ENCODE measurements at places on chromosomes 6 and 20.

GRCh38 chr6:170212051-170212756 lies 78.7 kb downstream of the DLL1 start:
- no peak for DNase-seq

DNA sequence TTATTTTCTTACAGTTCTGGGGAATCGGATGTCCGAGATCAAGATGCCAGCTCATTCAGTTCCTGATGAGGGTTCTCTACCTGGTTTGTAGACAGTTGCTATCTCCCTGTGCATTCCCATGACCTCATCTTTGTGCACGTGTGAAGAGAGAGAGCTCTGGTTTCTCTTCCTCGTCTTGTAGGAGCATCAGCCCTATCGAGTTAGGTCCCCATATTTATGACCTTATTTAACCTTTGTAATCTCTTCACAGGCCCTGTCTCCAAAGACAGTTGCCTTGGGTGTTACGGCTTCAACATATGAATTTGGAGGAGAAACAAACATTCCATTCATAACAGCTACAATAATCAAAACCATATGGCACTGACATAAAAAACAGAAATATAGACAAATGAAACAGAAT lies 455.3 kb downstream of the HACE1 start:
- DNase-seq = no peak

DNA sequence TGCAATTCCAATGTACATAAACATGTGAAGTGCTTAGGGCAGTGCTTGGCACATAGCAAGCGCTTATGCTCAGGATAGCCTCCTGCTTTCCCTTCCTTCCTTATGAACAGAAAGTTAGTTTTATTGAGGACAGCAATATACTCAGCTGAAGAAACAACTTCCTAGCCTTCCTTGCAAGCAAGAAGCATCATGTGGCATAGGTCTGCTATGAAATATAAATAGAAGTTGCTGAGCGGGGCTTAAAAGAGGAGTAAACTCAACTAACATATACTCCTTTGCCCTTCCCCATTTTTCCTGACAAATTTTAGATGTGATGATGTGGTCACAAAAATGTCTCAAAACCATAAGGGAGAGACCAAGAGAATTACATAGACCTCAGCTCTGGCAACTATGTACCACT lies 98.9 kb downstream of the KIF16B start:
- DNase-seq = no peak

- peak; percentile 40 for DNase-seq
Measured at GRCh38 chr20:62603021-62603906, 39.0 kb upstream of the SLCO4A1 start.

DNA sequence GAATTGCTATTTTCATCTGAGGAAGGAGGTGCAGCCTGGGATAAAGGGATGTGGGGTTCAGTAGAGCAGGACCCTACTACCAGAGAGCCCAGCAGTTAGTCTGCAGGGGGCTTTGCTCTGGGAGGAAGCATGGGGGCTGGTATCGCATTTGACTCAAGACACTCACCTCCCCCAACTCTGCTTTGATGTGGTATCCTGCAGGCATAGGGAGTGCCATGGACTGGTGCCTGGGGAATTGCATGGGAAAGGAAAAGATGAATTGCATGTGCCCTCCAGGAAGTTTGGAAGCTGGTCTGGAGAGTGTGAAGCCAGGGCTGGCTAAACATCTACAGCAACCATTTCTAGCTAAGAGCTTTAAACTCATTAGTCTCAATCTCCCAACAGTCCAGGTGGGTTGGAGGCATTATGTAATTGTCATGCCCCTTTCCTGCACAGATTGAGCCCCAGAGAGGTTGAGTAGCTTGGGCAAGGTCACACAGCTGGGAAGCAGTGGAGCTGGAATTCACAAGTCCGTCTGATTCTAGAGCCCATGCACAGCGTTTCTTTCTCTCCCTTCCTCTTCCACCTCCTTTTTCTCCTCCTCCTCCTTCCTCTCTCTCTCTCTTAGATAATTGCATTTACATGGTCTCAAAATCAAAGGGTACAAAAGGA lies 26.2 kb upstream of the PNPLA1 start:
- DNase-seq = no peak

GRCh38 chr6:1856381-1856780 lies 246.7 kb downstream of the FOXC1 start:
- no peak for DNase-seq

DNA sequence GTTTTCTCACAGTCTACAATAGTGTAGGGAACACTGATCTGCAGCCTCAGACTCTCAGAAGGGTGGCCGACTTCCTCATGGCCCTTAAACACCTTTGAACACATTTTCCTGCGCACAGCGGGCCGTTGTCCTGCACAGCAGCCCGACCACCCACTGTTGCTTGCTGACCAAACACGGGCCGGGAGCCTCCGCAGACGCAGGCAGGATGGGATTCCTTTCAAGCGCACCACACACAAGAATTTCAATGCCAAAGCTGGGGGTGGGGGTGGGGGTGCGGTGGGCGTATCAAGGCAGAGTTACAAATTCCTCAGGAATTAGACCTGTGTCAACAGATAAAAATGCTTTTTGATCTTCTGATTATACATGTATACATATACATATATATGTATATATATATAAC lies 74.5 kb downstream of the HUS1B start:
- DNase-seq = no peak

- no peak for DNase-seq
Measured at GRCh38 chr20:5570452-5570851, 179.7 kb upstream of the SHLD1 start.

GRCh38 chr6:131854803-131855202 lies 47.0 kb downstream of the ENPP1 start:
- DNase-seq = no peak

DNA sequence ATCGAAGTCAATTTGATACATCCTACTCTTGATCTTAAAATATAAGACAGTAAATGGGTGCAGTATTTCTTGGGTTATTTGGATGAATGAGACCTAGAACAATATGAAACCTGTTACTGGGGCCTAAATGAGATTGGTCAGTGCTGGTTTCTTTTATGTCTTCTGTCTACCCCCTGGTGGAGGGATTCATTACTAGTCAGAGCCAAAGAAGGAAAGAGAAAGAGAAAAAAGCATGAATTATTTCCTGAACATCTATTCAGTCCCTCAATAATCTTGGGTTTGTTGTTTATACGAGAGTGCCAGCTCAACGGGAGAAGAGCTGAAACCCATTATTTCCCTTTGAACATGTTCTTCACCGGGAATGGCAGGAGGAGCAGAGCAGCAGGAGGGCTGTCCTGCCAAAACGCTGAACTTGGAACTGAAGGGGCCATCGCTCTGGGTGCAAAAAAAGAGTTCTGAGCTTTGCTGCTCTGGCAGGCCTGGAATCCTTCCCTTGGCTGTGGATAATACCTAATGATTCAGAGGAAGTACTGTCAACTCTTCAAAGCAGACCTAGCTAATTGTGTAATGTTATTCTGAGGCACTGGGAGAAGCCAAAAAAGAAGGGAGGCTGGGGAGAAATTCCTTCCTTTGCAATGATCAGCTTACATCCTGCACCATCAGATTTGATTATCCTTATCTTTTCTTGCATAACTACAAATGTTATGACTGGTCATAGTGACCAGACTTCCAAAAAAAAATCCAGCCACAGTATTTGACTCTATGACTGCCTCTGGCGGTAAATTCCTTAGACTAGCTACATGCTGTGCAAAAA lies 72.0 kb downstream of the BLOC1S5 start:
- DNase-seq = no peak

- DNase-seq = no peak
Measured at GRCh38 chr20:22368235-22368634, 216.1 kb downstream of the FOXA2 start.

GRCh38 chr6:144036064-144036834 lies 28.2 kb upstream of the PLAGL1 start:
- no peak for DNase-seq

DNA sequence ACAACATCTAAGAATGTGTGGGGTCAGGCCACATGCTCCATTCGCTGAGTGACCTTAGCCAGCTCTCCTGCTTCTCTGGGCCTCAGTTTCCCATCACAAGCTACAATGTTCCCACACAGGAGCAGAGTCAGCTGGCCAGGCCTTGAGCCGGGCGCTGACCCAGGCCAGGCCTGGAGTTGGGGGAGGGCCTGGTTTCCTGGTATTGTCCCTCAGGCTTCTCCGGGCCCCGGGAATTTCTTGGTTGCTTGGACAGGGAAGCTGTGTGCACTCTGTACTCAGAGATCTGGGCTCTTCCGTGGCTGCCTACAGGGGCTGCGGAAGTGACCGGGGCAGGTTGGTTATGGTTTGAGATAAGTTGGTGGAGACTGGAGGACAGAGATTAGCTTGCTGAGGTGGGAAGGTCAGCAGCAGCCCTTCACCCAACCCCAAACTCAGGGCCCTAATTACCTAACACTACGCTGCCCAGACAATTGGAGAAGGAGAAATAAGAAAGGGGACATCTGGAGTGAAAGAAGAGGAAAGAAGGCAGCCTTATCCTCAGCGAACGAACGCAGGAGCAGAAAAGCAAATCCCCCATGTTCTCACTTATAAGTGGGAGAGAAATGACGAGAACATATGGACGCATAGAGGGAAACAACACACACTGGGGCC lies 6.2 kb downstream of the TGM2 start:
- no peak for DNase-seq

GRCh38 chr20:62216636-62217566 lies 3.2 kb downstream of the HRH3 start:
- DNase-seq = no peak

DNA sequence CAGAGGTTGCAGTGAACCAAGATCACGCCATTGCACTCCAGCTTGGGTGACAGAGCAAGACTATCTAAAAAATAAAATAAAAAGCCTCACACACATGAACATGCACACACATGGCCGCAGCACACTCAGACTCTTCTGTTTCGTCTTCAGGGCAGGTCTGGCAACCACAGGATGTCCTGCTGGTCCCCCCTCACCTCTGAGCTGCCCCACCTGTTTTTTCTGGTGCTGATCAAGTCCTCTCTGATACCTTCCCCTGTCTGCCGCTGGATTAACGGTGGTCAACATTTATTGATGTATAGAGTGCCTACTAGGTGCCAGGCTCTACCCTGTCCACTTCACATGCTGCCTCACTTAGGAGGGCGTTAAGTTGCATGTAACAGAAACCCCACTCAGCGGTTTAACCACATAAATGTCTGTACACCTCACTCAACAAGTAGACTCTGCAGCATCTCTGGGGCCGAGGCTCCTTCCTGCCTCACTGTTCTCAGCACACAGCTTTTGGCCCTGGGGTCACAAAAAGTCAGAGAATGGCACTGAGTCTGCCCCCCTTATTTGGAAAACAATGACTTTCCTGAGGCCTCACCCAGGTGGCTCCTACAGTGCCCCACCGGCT lies 4.5 kb upstream of the AP5S1 start:
- no peak for DNase-seq

GRCh38 chr6:51814418-51814817 lies 273.0 kb downstream of the PKHD1 start:
- no peak for DNase-seq

GRCh38 chr20:58144096-58144495 lies 84.4 kb downstream of the ANKRD60 start:
- no peak for DNase-seq

GRCh38 chr6:40346246-40346645 lies 240.9 kb downstream of the LRFN2 start:
- no peak for DNase-seq

- DNase-seq = no peak
Measured at GRCh38 chr6:150981095-150981494, 115.6 kb downstream of the MTHFD1L start.

- DNase-seq = peak; percentile 45
Measured at GRCh38 chr6:148747145-148747470, 278 bp downstream of the UST start.

DNA sequence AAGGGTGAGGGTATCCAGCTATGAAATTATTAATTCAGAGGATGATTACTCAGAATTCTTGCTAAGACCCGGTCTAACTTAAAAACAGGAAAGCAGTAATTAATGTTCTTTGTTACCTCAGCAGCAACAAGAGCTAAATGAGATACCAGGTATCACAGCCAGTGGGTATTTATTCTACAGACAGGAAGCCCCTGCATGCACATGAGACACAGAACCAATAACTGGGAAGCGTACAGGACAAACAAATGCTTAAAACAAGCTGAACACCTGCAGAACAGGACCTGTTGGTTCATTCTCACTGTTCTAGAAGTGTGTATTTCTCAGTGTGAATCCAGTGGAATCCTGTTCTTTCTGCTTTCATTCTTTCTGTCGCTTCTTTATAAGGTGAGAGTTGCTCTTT lies 30.9 kb downstream of the SCML4 start:
- no peak for DNase-seq

- DNase-seq = no peak
Measured at GRCh38 chr6:75368864-75369402, 84.3 kb upstream of the TMEM30A start.

GRCh38 chr6:106025655-106026054 lies 60.5 kb upstream of the PRDM1 start:
- no peak for DNase-seq

- DNase-seq = no peak
Measured at GRCh38 chr6:107264357-107264840, 149.1 kb upstream of the BEND3 start.

All from activated naive CD4-positive, alpha-beta T cell treated with Interleukin-2 at 50 U/mL for 16 hours (primary cell).